GM04504 (cell line): ENCODE measurements at places on chromosomes 6 and 20.

GRCh38 chr20:41475503-41475902 lies 108.9 kb upstream of the EMILIN3 start:
- no peak for DNase-seq

DNA sequence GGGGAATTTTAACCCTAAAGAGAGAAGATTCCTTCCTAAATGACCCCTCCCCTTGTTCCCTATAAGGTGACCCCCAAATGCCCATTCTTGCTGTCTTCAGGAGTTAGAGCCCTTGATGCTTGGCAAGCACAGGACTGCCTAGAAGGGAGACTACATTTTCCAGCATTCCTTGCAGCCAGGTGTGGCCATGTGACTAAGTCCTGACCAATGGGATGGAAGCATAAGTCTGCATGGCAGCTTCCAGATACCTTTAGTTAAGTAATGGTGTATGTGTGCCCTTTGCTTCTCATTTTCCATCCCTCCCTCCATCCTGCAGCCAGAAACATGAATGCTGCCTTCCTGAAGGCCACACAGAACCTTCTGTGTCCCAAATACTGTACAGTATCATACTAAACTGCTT lies 5.5 kb downstream of the BFSP1 start:
- no peak for DNase-seq

DNA sequence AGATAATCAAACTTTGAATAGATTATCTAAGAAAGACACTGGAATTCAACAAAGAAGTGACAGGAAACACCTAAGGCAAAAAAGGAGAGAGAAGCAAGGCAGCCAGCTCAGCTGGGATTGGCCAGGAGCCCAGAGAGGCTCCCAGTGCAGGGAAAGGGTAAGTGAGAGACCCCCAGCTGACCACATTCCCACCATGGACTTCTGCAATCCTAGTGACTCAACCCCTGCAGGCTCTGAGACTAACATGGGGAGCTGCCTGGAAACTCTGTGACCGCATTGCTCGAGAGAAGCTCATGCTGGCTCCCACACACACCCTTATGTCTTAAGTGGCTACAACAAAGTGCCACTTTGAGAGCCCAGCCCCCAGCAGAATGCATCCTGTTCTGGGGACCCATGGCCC lies 215.1 kb downstream of the PACRG start:
- DNase-seq: peak; percentile 40

- DNase-seq: no peak
These were observed 222.4 kb downstream of the CD83 start for GRCh38 chr6:14339711-14340584.

DNA sequence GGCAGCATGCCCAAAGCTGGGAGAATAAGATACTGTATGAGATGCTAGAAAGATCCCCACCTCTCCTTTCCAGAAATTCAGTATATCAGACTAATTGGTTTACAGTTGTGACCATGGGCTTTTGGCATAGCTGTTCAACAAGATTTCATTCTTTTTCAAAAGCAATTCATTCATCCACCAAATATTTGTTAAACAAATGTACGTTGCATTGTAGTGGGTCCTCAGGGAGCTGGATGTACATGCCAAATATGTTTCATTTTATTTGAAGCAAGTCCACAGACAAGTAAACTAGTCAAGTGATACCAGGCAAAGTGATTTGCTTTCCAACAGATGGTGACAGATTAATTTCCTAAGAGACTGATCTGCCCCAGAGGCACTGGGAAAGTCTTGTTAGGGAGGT lies 85.8 kb upstream of the ESR1 start:
- no peak for DNase-seq

GRCh38 chr20:25017257-25017803 lies 24.8 kb upstream of the APMAP start:
- no peak for DNase-seq

DNA sequence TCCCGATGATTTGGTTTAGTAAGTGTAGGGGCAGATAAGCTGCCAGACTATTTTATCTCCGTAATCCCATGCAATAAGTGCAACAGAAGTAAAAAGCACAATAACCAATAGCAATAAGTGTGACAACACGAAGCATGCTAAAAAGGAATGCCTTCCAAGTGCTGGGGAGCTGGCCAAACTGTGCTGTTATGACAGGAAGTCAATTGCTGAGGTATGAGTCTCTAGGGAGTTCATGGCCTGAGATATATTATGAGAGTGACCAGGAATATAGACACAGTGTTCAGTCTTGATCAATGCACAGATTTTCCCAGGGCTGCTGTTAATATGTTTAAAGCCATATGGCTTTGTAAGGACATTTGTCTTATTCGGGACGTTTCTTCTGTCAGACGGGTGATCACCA lies 10.5 kb upstream of the ANGPT4 start:
- DNase-seq: no peak

DNA sequence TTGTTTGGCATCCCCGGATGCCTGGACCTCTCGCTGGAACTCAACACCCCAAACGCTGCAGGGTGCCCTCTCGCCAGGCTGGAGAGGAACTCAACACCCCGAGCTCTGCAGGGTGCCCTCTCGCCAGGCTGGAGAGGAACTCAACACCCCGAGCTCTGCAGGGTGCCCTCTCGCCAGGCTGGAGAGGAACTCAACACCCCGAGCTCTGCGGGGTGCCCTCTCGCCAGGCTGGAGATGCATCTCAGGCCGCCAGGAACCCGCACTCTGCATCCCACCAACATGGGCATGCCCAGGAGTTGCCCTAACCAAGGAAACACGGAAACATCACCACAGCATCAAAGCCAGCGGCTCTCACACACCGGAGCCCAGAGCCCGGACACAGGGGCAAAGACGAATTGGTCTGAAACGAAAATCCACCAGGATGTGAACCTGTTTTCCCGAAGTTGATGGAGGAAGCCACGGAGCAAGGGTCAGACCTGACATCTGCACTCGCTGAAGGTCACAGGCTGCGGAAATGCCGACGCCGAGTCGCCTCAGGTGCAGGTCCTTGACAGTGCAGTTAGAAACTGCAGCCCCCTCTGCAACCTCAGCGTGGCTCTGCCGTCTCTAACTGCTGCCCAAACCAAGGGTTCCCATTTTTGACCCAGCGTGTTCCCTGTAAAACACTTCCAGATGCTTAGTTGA lies 37.5 kb downstream of the DLL1 start:
- no peak for DNase-seq

DNA sequence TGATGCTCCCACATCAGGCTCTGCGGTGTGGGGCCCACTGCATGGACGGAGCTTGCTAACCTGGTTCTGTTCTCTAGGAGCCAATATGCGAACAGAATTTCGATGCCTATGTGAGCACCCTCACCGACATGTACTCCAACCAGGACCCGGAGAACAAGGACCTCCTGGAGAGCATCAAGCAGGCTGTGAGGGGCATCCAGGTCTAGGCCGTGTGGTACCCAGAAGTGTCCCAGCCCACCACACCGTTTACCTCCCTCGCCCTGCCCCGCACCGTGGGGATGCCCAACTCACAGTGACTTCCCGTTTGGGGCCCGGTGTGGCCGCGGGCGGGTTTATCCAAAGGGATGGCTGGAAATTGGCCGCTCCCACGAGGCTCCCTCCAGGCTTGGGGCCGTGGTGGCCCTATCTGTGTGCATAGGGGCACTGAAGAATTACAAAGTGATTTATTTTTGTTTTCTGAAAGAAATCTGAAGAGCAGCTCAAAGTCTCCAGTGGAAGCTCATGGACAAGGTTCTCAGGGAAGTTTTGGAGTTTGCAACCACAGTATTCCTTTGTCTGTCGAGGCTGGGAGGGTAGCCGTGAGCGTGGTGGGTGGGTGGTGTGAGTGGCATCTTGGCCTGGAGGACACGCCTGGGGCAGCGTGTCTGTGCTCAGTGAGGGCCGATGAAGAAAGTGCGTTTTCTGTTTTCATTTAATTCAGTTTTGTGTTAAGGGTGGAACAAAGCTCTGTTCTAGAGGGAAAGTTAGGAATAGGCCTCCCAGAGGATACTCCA lies 15.1 kb upstream of the PCMTD2 start:
- no peak for DNase-seq

DNA sequence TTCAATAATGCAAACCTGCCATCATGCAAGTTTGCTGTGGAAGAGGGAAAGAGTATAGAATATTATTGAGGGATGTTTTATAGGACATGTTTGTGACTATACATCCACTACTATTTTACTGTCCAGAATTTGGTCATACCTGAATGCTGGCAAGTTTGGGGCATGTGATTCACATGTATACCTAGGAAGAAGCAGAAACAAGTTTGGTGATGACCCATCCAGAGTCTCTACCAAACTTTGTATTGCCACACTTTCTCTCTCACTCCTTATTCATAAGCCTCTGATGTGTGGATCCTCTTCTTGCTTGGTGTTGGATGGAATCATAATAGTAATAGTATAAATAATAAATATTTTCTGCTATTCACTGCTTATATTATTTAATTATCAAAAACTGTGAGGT lies 108.5 kb upstream of the FLRT3 start:
- no peak for DNase-seq

- no peak for DNase-seq
These were observed 10.3 kb downstream of the MTHFD1L start for GRCh38 chr6:150875841-150876240.

- DNase-seq: peak; percentile 23
These were observed 348.6 kb downstream of the CD109 start for GRCh38 chr6:74044417-74045096.

DNA sequence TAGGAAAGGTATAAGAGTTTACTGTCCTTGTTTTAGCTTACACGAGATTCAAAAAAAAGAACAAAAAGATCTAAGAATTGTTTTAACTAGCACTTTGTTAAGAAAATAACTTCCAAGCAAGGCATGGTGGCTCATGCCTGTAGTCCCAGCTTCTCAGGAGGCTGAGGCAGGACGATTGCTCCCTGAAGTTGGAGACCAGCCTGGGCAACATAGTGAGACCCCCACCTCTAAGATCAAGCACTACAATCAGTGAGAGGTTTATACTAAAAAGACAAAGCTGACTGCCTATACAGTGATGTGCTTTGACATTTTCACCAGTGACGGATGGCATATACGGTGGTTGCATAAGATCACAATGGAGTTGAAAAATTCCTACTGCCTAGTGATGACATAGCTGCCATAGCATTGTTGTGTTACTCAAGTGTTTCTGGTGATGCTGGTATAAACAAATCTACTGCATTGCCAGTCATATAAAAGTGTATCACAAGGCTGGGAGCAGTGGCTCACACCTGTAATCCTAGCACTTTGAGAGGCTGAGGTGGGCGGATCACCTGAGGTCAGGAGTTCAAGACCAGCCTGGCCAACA lies 68.6 kb downstream of the B4GALT5 start:
- no peak for DNase-seq

GRCh38 chr6:74654296-74654695 lies 551.6 kb downstream of the COL12A1 start:
- no peak for DNase-seq

GRCh38 chr6:136624347-136624746 lies 74.1 kb upstream of the MAP7 start:
- DNase-seq: no peak

DNA sequence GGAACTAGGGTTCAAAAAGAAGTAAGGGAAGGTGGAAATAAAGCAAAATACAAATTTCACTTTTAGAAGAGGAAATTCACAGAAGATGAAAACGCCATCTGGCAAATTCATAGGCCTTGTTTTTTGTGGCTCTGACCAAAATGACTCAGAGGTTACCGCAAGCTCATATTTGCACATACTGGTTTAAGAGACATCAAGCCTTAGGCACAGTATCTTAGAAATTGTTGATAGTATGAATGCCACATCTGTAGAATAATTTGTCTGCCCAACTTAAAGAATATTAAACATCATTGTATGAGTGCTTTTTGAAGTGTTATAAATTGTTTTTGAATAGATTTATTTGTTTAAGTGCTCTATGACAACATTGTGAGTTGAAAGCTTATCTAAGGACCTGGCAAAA lies 10.6 kb downstream of the TAAR1 start:
- no peak for DNase-seq

GRCh38 chr20:49384437-49385434 lies 97.7 kb downstream of the KCNB1 start:
- peak; percentile 10 for DNase-seq

- no peak for DNase-seq
These were observed 120.1 kb upstream of the RIMS1 start for GRCh38 chr6:71766146-71766760.

DNA sequence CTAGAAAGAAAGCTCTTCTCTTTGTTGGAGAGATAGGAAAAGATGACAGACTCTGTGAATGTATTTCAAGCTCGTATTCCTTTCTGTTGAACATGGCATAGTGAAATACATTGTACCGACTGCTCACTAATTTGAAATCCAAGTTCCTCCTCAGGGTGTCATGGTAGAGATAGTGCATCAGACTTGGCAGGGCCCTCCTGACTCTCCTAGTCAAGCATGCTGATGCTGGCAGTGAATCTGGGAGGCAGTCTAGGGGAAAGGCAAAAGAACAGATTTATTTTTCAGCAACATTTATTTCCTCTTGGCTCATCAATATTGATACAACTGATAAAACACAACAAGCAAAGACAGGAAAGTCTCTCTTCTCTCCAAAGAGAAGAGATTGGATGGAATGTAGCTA lies 356.3 kb upstream of the IRAK1BP1 start:
- DNase-seq: no peak

DNA sequence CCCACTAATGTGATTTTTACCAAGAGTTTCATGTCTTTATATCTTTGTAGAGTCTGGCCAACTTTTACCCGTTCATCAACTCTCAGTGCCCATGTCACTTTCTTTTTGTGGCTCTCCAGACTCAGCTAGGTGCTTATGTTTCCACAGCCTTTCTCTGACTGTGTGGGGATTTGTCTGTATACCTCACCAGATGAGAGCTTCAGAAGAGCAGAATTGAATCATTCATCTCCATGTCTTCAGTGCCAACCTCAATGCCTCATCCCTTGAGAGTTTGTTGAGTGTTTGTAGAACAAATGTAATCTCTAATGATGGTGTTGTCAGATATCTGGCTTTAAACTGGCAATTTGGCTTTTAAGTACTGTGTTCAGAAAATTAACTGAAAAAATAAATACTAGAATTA lies 16.8 kb upstream of the CCN2 start:
- DNase-seq: no peak

- DNase-seq: no peak
These were observed 229.1 kb downstream of the CBLN4 start for GRCh38 chr20:55776176-55776575.

- no peak for DNase-seq
These were observed 121.3 kb upstream of the HDDC2 start for GRCh38 chr6:125423047-125423446.

GRCh38 chr6:145360865-145361264 lies 374.5 kb downstream of the EPM2A start:
- DNase-seq: no peak

DNA sequence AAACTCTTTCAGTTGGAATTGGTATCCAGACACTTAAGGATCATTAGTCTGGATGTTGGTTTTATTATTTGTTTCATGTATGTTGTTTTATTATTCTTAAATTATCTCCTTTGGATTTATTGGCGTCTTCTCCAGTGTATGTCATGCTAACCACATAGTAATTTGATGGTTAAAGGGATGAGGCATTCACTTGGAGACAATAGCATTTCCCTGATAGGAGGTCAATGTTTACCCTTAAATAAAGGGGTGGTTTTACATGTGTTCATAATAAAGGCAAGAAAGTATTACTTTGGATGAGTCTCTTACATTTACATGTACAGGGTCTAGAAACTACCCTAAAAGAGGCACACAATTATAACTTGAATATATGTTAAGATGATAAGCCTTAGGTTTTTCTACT lies 51.2 kb upstream of the RNF144B start:
- DNase-seq: no peak

- no peak for DNase-seq
These were observed at the start of gene STK35 for GRCh38 chr20:2101057-2101864. STK35 (plus strand) TSS chr20:2101827; CDS start chr20:2101882, 55 bp downstream.
